ENCODE measurements at places on chromosomes 6 and 20.

DNA sequence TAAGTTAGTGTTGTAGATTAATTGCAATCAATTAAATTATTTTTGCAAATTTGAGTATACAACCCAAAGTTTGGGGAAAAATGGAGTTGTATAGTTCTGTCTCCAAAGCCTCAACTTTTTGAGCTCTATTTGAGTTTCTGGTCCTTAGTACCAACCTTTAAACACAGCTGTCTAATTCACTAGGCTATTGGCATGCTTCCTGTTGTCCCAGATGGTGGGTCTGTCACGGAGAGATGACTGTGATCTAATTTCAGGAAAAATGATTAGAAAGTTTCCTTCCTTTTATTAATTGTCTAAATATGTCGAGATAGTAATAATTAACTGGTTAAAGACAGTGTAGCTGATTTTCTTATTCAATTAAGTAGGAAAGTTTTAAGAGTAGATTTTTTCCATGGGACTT is 109.6 kb downstream of the SCAF8 start:
- no peak for DNase-seq

GRCh38 chr20:57400231-57400701 is 9.1 kb downstream of the RBM38 start:
- DNase-seq: no peak

- no peak for DNase-seq
These were observed 73.5 kb downstream of the ZFP64 start for GRCh38 chr20:52118016-52118623.

- no peak for DNase-seq
These were observed 240.7 kb upstream of the POU3F2 start for GRCh38 chr6:98593676-98594075.

GRCh38 chr20:46406986-46407670 is 713 bp upstream of the ELMO2 start:
- DNase-seq: no peak

GRCh38 chr20:38084425-38084951 is 50.9 kb downstream of the RPRD1B start:
- DNase-seq: no peak

DNA sequence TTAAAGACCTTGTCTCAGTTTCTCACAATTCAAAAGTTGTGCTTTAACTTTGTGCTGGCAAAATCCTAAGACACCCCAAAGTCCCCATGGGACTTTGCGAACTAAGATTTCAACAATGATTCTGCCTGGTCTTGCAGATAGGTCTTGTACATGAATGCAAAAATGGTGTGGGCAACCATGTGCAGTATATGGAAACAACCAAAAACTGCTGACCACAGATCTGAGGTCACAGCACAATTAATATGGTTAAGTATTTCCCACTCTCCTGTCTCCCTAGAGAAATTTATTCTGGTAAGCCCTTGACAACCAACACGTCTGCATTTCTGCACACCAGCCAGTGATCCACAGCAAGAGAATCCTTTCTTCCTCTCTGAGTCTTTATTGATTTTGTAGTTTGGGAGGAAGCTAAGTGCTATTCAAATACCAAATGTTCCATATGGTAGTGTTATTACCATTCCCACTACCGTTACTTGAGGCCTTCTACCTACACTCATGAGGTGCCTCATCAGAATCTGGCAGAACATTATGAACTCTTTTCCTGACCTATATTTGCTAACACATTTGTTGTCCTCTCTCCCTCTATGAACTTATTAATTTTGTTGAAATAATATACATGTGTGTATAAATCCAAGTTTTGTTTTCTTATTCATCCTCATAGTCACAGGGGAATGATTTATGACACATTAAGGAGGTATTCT is 178.7 kb downstream of the ATXN1 start:
- DNase-seq: no peak

DNA sequence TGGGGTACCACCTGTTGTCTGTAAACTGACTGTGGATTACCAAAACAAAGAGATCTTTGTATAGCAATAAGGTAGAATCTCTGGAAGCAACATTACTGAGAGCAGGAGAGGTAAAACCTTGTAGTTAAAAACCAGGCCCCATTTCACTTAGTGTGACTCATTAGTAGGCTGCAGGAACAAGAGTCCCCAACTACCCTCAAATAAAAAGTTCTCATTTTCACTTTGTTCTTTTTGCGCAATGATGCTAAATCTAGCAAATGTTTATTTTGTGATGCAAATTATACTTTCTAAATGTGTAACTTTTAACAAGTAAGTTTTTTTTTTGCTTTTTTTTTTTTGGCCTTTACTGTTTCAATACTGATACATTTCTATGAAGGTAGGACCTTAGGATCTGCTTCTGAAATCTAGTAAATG is 67.1 kb downstream of the ESF1 start:
- DNase-seq: no peak

DNA sequence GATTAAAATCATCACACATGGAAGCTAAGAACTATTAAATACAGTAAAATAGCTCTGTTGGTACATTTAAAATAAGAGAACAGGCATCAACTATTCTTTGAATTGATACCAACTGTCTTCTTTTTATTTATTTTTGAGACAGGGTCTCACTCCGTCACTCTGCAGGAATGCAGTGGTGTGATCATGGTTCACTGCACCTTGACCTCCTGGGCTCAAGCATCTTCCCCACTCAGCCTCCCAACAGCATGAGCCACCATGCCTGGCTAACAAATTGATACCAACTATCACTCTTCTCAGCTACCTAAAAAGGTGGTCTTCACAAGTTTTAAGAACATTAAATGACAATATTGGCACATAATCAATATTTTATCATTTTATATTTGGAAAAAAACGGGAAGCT is 7.8 kb upstream of the PNISR start:
- no peak for DNase-seq

DNA sequence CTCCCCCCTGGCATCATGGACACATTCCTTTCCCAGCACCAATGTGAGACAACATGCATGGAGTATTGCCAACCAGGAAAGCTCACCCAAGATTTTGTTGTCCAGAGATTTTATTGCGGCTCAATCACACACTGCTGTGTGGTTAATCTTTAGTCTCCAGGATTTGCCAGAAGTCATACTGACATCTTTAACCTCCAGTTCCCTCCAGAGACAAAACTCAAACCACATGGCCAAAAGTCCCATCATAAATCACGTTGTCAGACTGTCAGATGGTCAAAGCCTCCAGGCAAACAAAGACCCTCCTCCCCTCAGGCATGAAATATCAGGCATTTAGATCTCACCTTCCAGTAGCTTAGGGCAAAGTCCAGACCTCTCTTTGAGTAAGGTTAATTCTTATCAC is 97.3 kb upstream of the OPRM1 start:
- no peak for DNase-seq

GRCh38 chr6:116973976-116974375 is 96.9 kb downstream of the RFX6 start:
- DNase-seq: no peak

- DNase-seq: no peak
These were observed 43.5 kb upstream of the LYRM2 start for GRCh38 chr6:89681983-89682564.

GRCh38 chr20:49346682-49347081 is 68.8 kb upstream of the ZNFX1 start:
- no peak for DNase-seq

DNA sequence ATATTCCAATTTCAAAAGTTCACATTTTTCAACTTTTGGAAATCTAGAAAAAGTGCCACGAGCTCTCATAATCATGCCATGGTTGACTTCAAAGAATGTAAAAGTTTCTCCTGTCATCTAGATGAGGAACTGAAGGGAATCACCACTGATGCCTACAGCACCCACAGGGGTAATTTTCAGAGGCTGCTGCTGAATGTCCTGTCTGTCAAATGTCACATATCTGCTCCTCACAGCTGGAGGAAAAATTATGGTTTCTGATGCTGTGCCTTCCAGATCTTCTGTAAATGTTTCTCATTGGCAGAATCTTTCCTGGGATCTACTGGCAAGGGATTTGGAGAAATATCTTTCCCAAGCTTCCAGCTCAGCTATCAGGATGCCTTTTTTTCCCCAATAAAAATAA is 32.5 kb upstream of the TRERF1 start:
- DNase-seq: no peak

DNA sequence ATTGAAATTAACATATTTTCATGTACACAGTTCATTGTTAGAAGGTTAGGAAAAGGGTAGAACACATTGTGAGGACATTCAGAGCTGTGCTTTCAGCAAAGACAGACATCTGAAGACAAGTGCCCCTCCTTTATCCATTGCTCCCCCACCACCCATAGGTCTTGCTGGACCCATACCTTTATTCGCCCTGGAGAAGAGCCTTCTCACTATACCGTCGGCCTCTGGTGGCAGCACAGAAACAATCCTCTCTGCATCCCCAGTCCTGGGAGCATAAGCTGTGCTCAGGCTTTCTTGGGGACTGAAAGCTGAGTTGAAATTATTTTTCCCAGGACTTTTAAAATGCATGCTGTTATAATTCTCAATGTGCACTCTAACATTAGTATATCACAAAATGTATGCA is 372.3 kb downstream of the EPHA7 start:
- no peak for DNase-seq

DNA sequence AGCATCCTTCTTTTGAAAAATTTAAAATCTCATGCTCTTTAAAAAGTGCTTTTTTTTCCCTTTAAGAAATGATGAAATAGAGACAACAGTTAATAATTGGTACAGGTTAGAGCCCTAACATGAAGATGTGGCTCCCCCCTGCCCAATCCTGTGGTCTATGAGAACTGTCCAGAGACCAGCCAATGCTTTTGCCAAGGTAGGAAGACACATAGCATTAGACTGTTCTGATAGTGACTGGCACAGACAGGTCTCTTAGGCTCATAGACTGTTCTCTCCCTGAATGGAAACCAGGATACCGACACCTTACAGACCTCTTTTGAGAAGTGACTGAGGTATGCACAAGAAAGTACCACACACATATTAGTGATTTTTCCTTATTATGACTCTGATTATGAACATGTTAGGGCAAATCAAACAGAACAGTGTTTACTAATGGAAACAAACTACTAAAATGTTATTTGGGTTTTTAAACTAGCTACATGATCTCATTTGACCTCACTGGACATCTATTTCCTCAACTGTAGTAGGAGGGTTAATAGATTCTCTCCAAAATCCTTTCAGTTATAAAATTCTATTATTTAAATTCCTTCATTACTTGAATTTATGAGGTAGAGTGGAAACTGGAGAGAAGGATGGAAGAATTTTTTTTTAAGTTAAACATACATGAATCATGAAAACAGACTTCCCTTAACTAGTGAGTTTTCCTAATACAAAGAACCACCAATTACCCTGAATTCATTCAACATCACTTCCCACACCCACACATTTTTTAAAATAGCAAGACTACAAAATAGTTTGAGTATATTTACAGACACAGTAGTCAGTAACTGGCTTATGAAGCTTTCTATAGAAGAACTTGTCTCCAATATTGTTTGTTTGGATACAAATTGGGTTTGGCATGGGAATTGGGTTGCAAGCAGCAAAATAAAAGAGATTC is 120.4 kb downstream of the OGFRL1 start:
- DNase-seq: no peak

- no peak for DNase-seq
These were observed 711.8 kb upstream of the MAP3K7 start for GRCh38 chr6:91298543-91299145.

DNA sequence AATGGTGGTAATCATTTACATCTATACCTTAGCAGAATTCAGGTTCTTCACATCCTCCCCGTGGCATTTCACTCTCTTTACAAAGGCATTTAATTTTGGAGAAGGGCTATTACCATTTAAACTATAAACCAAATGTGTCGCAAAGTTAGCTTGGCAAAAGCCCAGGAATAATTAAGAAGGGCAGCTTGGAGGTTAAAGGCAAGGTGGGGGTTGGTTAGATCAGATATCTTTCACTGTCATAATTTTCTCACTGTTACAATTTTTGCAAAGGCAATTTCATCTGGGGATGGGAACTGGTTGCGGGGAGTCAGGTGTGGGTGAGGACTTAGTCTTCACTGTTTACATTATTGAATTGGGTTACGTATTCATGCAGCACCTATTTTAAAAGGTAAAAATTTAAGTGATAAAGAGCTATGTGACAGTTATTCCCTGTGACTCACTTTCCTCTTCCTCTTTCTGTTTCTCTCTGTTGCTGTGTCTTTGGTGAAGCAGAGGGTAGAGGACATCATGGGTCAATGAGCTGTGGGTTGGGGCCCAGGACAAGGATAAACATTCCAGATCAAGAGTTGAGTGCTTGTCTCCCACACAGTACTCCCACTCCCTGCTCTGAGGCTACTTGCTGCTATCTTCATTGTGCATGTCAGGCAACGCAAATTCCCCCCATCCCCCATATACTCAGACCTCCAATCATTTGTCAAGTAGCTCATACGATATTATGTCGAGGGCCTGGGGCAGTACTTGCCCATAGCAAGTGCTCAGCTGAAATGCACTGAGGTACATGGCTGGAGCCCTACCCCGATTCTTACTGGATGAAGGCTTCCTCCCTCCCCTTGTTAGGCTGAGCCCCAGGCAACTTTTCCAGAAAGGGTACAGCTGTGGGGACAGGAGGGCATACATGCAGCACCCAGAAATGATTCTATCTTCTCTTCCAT is 223.1 kb upstream of the MYLIP start:
- DNase-seq: no peak

- DNase-seq: no peak
These were observed 62.4 kb downstream of the TMEM242 start for GRCh38 chr6:157260735-157261410.

- no peak for DNase-seq
These were observed 128.8 kb downstream of the FOXO3 start for GRCh38 chr6:108689272-108690161.

DNA sequence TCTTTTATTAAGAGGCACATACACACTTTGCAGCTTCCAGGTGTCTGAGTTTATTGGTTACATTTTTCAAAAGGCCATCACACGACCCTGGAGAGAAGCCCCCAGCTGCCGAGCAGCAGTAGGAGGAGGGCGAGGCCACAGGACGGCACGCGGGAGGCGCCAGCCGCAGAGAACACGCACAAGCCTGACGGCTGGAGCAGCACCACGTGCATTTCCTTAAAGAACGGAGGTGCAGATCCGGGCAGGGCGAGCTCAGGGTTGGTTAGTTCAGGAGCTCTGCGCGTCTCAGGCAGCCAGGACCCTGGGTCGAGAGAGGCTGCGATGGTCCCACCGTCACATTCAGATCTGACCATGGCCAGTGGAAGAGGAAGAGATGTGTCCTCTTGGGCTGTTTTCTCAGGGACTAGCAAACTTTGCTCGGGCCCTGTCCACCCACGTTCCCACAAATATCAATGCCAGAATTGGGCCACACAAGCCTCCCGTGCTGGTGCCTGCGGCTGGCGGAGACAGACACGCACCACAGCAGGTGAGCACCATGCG is 121.4 kb upstream of the AFDN start:
- DNase-seq: no peak

- DNase-seq: no peak
These were observed 34.0 kb downstream of the VEGFA start for GRCh38 chr6:43803783-43804549.

- DNase-seq: no peak
These were observed 5.5 kb downstream of the ZSCAN12 start for GRCh38 chr6:28393912-28394662.

DNA sequence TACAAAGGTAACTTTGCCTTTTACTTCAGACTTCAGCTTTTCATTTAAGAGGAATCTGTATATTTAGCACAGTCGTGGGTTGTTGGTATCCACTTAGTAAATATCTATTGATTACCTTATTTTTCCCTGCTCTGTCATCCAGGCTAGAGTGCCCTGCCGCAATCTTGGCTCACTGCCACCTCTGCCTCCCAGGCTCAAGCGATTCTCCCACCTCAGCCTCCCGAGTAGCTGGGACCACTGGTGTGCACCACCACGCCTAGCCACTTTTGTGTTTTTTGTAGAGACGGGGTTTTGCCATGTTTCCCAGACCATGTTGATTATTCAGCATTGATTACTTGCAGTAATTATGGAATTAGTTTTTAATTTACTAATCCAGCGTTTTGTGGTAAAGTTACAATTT is 41.3 kb downstream of the MACROD2 start:
- no peak for DNase-seq
